Ovary (tissue), 10 donors: ENCODE measurements at places on chromosomes 3 and 15. TPM values are rescaled to one million over a fixed set of nuclear protein-coding genes. Genes with fewer than 3 reads are reported as not detected.

The SPINK8 gene
- polyA plus RNA-seq: not detected

The BCHE gene
- 1.2 TPM for polyA plus RNA-seq

The SLC22A14 gene
- polyA plus RNA-seq: 0.55 TPM

The PATL2 gene
- polyA plus RNA-seq: 1.3 TPM

The GABRR3 gene
- polyA plus RNA-seq: not detected

The GOLGA8S gene
- polyA plus RNA-seq: 0.30 TPM

The ALCAM gene
- 30.2 TPM for polyA plus RNA-seq

The DUOX1 gene
- 0.87 TPM for polyA plus RNA-seq
